ENCODE measurements at places on chromosomes 1 and 21.

DNA sequence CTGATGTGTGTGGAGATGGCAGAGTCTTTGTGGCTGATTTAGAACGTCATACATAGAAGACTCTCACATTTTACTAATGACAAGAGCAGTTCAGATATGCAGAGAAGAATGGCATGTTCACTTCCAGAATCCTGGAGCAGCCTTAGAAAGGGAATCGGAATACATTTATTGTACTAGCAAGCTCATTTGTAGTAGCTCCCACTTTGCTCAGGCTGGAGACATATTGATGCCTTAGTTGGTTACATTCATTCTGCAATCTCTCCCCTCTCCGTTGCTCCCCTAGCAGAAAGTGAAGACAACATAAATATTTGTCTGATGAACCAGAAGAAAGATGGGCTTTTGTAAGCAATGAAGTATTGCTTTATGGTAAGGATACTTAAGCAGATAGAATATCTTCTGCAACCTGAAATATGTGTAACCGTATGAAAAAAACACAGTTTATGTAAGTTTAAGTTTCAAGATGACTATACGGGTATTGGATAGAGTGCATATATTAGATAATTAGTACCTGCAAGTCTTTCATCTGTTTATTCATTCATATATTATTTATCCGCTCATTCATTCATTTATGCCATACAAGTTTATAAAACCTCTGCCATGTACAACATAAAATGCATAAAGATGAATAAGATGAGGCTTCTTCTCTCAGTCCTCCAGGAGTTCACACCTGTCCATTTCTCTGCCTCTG, 135.7 kb downstream of the CNIH3 start:
- no peak for DNase-seq

- DNase-seq = peak; percentile 8
Measured at GRCh38 chr1:168833801-168834224, 104.8 kb upstream of the DPT start.

DNA sequence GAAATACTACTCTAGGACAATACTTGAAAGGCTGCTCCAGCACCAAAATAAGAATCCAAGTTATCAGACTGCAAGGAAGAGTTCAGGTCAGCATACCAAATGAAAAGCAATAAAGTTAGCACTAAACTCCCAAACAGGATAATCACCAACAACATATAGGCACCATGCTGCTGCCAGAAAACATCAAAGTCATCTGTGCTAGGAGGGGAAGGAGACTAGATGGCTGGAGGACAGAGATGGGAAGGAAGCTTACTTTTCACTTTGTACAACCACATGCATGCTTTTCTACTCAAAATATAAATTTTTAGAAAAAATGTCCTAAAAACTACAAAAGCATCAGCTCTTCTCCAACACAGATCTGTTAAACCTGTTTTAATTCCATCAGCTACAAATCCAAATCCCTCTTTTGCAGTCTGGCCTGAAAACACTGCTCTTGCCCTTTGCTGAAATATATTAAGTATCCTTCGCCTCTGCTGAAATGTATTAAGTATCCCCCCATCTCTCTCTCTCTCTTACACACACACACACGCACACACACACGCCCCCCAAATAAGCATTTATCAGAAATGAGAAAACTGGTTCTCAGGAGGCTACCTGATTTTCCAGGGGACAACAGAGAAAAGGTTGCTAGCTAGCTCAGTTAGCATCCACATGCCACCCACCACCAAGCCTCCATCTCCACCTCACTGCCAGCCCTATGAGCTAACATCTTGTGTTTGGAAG, 1.5 kb downstream of the GATAD2B start:
- DNase-seq = no peak

GRCh38 chr1:192343344-192343743, 26.6 kb downstream of the RGS21 start:
- no peak for DNase-seq
